Left hindlimb (tissue), 1 donor: ENCODE measurements at places on chromosomes 2 and 18.

GRCh38 chr2:54767921-54768320 lies 44.5 kb downstream of the EML6 start:
- DNase-seq: no peak

DNA sequence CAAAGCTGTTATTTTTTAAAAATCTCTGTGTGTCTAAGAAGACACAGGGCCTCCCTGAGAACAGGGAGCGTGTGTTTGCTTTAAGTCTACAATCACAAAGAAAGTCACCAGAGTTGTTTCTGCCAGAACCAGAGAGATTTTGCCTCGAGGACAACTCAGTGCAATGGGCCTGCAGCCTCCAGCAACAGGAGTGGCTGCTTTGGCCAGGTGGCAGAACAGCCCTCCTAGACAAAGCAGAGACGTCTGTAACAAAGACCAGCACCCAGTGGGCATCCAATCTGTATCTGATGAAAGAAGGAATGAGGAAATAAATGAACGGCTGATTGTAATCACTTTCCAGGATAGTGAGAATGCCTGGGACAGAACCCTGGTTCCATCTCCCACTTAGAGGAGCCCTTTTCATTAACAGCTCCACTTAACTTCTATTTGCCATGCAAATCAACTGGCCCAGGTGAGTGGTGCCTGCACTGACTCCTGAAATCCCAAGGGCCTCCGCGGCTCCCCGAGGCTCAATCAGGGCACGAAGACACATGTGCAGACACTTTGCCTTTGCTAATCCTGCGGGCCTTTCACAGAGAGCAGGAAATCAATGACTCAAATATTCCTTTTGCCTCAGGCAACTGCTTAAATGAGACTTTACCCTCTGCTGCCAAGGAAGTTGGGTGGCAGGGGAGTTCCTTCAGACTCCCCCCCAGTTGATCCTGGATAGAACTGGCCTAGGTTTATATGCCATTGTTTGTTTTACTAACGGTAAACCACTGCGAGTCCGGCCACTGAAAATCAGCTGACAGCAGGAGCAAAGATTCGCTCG lies 146.5 kb downstream of the CABLES1 start:
- DNase-seq: no peak

DNA sequence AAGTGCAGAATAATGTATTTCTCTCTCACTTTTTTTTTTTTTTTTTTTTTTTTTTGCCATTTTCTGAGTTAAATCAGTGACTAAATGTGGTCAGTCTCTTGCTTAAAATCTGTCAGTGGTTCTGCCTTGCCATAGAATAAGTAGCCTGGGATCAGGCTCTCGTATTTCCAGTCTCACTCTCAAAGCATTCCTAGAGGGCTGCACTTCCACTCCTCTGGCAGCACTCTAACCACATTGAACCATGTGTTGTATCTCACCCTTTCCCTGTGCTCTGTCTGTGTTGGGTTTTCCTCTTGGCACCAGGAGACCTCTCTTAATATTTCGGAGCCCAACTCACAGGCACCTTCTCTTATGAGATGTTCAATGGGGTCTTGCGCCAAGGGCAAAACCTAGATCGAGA lies 304.4 kb downstream of the CTNNA2 start:
- no peak for DNase-seq

DNA sequence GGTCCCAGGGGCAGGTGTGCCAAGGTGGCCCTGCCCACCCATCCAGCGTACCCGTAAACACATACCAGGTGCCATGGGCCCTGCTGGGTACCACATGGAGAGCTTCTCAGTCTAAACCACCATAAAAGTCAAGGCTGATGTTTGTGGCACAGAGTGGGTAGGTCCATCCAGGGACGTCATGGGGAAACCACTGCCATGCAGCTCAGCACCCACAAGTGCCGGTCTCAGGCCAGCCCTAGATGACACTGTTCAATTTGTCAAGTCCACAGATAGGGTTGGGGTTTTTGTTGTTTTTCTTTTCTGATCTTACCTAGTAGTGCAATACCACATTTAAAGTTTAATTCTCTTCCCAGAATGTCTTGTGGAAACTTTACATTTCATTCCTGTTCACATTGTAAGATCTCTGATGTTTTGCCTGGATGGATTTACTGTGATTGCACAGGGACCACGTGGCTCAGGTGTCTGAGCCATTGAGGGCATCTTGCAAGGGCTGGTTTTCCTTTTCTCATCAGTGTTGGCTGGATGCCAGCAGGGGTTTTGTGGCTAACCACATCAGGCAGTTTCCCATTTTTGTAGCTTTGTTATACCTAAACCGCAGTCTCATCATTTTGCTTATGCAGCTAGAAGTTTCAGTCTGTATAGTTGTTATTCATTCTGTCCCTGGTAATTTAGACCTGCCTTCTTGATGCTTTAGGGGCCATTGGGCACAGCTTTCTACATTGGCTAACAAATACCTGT lies 64.7 kb downstream of the STK25 start:
- no peak for DNase-seq

DNA sequence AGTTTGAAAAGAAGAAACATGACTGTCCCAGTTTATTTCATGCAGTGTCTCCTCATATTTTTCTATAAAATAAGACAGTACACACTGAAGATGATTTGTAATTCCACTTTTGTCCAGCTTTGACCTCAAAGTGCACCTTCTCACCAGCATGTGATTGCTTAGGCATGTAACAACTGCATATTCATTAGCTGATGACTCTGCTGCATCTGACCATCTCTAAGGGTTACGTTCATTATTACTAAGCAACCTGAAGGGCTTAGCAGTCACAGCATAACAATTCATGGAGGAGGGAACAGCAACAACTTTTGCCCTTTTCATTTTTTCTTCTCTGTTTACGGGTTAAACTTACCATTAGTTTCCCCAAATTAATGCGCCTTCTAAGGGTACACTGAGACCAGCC lies 330.6 kb upstream of the PIK3C3 start:
- no peak for DNase-seq

GRCh38 chr2:116917196-116917595 lies 897.3 kb upstream of the DDX18 start:
- no peak for DNase-seq

- peak; percentile 37 for DNase-seq
Measured at GRCh38 chr2:88350331-88351248, 101.9 kb downstream of the FOXI3 start.

DNA sequence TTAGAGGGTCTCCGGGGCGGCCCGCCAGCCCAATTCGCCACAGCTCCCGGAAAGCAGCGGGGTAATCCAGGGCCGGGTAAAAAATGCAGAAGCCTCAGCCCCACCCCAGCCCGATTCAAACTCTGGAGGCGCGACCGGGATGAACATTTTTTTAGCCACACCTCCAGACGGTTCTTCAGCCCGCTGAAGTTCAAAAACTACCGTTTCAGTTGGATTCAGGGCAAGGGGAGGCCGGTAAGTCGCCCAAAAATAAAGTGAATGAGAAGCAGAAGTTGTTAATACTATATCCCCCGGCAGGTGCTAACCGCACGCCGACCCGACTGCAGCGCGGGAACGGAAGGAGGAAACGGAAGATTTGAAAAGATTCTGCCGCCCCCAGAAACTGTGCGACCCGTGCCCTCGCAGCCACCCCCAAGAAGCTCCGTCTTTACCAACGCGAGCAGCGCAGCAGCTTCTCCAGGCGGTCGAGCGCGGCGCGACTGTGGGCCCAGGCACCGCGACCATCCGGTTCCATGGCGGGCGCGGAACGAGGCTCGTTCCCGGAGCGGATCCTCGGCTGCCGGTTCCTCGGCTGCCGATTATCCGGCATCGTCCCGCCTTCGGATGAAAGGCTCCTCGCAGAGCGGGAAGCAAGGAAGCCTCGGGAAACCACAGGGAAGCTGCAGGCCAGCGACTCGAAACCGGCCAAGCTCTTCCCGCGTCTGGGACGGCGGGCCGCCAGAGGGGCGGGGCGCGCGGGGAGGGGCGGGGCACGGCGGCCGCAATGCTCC lies at the start of gene BARD1:
Gene BARD1 (minus strand): TSS at position 703 of the 770 bp plus-strand sequence. CDS start 114 bp downstream, at position 589.
- peak; percentile 84 for DNase-seq

DNA sequence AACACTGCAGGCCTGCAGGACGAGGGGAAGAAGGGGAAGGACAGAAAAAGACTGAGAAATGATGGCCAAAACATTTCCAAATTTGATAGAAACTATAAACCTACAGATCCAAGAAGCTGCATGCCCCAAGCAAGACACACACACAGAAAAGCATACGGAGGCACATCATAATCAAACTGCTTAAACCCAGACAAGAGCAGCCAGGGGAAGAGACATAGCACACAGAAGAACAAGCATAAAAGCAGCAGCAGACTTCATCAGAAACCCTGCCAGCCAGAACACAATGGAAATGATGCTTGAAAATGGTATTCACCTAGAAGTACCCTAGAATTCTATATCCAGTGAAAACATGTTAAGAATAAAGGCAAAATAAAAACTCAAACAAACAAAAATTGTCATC lies 57.2 kb upstream of the RNU4ATAC start:
- DNase-seq: no peak

GRCh38 chr2:241379481-241380480 lies 23.7 kb downstream of the FARP2 start:
- DNase-seq: no peak

- no peak for DNase-seq
Measured at GRCh38 chr2:45851576-45852304, 200.3 kb downstream of the PRKCE start.

DNA sequence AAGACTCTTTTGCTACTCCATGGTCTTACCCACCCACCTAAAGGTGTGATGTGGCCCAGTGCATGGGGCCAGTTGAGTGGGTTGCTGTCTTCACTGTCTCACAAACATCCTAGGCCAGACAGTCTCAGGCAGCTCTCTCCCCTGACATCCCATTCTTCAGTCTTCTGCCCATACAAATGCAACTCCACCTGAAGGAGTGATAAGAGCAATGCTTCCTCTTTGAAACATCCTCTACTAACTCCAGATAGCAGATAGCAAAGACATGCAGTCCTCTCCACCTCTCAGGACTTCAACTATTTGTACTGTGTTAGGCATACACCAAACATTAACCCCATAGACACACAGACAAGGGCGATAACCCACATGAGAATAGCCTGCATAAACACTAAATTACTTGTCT lies 71.3 kb downstream of the MTHFD2 start:
- DNase-seq: no peak

- no peak for DNase-seq
Measured at GRCh38 chr18:46832849-46833248, 76.0 kb upstream of the ST8SIA5 start.

DNA sequence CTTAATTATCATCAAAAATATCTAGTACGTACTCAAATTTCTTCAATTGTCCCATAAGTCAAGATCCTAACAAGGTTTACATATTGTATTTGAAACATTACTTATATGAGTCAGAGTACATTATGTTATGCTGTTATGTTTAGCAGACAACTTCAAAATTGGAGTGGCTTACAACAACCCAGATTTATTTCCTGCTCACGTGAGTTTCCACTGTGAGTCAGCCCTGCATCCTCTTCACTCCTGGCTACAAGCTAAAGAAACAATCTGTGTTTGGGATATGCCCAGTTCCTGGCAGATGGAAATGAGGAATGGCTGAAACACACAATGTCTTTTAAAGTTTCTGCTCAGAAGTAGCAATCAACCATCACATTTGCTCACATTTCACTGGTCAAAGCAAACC lies 31.5 kb upstream of the TANC1 start:
- no peak for DNase-seq

GRCh38 chr2:16059393-16060016 lies 119.2 kb downstream of the MYCN start:
- DNase-seq: no peak

DNA sequence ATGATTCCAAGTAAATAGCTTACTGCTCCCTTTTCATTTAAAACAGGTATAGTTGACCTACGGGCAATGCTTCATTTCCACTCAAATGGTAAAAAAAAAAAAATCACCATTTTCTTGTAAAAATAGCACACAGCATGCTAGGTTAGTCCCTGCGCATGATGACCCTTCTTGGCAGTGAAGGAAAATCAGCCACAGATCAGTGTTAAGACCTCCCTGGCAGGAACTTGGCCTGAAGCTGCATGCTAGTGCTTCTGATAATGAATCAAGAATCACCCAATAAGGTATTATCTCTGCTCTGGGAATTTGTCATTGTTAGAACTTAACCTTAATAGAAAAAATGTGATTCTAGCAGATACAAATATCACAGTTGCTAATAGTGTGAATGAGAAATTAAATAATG lies 166.3 kb downstream of the RAB3GAP1 start:
- no peak for DNase-seq

DNA sequence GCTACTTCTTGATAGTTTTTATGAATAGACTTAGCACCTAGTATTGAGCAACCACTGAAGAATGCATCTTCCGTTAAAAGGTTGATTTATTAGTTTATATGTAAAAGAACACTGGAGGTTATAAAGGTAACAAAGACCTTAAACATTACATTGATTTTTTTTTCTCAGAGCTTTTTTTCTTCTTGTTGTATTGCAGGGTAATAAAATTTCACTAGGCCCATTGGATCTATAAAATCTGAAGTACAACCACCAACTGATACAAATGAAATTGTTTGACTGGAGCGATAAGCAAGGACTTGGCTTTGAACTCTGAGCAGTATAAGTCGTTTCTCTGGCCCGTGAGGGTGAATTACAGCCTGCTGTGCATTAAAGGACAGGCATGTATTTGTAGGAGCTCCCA lies 344.0 kb downstream of the LRRTM1 start:
- no peak for DNase-seq

GRCh38 chr2:88131201-88131998 lies 3.5 kb upstream of the FABP1 start:
- DNase-seq: no peak

DNA sequence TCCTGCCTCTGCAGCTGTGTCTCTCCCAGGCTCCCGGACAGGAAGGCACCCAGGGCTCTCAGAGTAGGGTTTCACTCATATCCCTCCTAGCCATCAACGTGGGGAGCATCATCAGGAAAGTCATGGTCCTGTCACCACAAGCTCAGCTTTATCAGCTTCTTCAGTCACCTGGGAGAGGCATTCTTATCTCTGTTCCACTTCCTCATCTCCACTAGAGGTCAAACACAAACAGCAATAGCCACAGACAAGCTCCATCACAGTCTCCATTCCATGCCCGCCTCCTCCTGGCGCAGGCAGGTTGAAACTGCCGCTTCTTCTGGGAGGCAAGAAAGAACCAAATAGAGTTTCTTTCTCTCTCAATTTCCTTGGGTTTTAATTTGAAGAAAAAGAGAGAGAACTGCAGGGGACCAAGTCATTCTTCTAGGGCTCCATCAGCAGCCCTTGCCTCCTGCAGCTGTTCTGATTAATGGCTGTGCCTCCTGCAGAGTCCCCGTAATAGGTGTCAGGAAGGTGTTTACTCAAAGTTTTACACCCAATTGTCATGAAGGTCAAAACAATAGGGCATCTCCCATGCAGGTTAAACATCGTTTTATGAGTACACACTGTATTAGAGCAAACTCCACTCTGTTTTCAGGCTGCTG lies 377.9 kb downstream of the TMEM182 start:
- no peak for DNase-seq

GRCh38 chr18:13616041-13616440 lies 110.3 kb downstream of the FAM210A start:
- DNase-seq: no peak

- no peak for DNase-seq
Measured at GRCh38 chr18:10265560-10266333, 188.7 kb upstream of the APCDD1 start.
